ENCODE measurements at places on chromosomes 7 and 10.
A peak's percentile ranks its signal among the peaks of the same experiment; 100 is the strongest.

DNA sequence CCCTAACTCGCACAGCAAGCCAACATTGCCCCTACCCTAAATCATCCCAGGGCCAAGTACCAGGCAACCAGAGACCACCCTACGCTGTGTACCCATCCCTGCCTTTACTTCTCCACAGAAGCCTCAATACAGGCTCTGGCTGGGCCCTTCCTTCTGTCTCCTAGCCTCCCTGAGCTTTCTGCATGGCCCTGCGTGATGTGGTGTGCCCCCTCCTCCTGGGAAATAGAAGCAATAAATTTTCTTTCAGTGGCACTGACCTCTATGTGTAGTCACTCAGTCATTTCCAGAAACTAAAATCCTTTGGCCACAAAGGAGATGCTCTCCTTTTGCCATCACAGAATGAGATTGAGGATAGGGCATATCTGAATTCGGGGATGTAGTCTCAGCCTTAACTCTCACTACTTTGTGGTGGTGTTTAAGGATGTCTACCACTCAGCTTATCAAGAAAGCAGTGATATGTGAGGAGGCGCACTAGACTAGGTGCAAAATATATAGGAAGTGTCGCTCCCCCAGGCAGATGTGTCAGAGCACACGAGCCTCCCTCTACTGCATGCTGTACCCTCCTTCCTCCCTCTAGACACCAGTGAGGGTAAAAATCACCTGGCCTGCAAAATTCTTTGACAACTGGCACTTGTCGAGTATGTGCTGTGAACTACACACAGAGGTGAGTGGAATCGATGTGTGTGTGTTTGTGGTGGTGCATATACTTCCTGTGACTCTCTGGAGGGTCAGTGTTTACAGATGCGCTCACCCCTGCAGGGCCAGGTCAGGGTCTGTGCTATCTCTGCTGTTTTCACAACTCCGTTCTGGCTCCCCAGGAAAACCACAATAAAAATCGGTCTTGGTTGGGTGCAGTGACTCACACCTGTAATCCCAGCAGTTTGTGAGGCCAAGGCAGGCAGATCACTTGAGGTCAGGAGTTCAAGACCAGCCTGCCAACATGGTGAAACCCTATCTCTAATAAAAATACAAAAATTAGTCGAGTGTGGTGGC lies 825.9 kb upstream of the IGFBP3 start:
- peak; percentile 37 for DNase-seq

- no peak for DNase-seq
Observed at GRCh38 chr10:72487521-72487920, 132.8 kb upstream of the DNAJB12 start.

DNA sequence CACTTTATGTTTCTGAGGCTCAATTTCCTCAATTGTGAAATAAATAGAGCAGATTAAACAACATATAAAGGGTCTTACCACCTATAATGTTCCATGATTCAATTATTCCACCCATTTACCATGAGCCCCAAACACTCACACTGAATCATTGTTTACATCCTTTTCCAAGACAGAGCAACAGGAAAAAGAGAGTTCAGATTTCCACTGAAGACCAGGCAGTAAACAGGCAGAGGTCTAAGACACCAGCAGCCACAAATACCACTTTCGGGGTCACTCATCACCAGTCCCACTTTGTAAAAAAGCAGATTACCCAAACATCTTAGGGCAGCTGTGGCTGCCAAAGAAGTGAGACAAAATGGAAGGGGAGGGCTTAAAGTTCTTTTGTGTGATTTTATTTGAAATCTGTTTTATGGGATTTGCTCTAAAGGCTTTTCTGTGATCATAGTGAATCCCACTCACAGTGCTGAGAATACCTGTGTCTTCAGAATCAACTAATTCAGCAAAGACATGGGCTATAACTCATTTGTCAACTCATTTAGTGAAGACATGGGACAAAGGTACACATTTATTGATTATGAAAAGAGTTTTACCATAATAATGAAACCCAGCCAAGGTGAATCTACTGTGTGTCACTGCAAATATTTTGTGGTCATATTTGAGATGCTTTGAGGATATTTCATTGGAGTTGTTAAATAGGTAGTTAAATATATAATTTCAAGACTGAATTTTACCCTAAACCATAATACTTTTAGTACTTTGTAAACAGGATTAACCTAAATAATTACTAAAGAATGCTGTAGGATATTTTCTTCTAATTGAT lies 24.8 kb upstream of the DLD start:
- DNase-seq, result peak; percentile 57

DNA sequence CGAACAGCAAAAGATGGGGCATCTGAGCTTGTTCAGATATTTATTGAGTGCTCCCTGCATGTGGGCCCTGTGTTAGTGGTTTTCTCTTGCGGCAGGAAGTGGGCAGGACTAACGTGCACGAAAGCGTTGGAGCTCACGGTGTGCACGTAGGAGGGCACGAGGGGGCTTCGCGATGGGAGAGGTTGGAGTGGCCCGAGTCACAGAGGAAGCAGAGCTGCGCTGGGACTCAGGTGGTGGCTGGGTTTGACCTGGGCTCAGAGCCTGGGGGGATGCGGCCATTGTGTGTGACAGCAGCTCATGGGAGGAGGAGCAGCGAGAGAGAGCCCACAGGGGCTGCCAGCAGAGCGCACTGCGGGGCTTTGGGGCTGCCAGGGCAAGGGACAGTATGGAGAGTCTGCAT lies 7.7 kb downstream of the ZSCAN25 start:
- no peak for DNase-seq

- DNase-seq, result no peak
Observed at GRCh38 chr7:68917041-68917651, 681.1 kb upstream of the AUTS2 start.

All from ELR (cell line).